ENCODE measurements at places on chromosomes 4 and X.

DNA sequence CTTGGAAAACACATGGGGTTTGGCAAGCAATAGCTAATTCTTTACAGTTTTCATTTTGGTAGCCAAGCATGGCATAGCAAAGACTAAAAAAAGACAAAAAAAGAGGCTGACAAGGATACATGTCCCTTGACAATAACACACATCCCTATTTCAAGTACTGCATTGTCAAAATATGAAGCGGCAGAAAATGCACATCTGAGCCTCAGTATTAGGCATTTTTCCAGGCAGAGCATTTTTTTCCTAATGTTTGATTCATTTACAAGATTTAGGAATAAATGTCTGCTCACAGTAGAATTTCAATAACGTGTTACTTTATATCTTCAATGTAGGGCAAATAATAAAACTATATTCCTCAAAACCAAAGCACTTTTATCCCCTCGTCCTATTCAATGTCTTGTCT, 216.3 kb upstream of the PCDH18 start:
- no peaks in the 10 kb centered on the region for H3K4me1 ChIP-seq
- H3K36me3 ChIP-seq = no peaks in the 10 kb centered on the region
- H3K4me3 ChIP-seq = no peak overlapping the region

DNA sequence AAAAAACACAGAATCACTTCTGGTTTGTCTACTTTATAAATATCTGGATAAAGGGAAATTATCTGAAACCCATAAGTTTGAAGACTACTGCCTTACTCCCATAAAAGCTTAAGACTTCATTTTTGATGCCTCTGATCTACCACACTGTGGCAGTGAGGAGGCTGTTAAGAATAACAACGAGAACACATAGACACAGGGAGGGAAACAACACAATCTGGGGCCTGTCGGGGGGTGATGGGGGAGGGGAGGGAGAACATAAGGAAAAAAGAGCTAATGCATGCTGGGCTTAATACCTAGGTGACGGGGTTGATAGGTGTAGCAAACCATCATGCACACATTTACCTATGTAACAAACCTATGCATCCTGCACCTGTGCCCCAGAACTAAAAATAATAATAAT, 573.7 kb downstream of the GBA3 start:
- DNase-seq = no peak
- no peak overlapping the region for H3K4me3 ChIP-seq
- no peaks in the 10 kb centered on the region for H3K27me3 ChIP-seq
- H3K27ac ChIP-seq = no peak overlapping the region
- H3K4me1 ChIP-seq = no peaks in the 10 kb centered on the region

- peaks cover 11% of the 10 kb centered on the region for H3K27me3 ChIP-seq
- H3K36me3 ChIP-seq = no peaks in the 10 kb centered on the region
- no peak for DNase-seq
- H3K27ac ChIP-seq = no peak overlapping the region
- peaks cover 14% of the 10 kb centered on the region for H3K4me1 ChIP-seq
These were observed 3.6 kb downstream of the ATP2B3 start for GRCh38 chrX:153521034-153521433.

DNA sequence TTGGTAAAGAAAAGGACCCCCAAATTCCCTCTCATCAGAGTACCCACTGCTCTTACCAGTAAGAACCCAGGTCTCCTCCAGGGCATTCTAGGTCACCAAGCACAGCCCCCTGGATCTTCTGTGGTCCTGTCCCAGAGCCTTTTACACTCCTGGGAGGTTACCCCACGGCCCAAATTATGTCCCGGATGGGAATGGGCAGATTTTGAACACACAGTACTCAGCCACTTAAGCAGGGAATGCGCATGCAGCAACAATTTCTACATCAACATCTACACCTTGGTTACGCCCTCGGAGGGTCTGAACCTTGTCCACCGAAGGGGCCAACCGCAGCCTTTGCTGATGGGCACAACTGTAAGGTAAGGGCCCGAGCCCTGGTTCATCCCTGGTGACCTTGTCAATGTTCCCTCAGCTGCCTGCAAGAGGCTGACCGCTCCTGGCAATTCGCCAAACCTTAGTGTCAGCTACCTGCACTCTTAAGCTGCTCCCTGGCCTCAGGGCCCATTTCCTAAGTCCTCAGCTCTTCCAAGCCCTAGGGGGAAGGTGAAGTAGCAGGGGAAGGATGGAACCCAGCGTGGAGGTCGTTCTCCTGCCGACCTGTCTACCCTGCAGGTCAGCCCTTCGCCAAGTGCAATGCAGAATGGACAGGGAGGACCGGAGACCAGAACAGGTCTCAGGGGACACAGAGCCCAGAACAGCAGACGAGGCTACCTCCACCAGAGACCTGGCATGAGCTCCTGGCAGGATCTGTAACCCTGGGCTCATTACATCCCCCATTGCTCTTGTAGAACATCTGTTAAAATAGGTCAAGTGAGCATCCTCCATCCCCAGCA, 5.9 kb downstream of the TIMP1 start:
- no peaks in the 10 kb centered on the region for H3K36me3 ChIP-seq
- H3K4me1 ChIP-seq = peaks cover 23% of the 10 kb centered on the region
- DNase-seq = no peak
- H3K27me3 ChIP-seq = no peaks in the 10 kb centered on the region
- no peak overlapping the region for H3K27ac ChIP-seq
- H3K4me3 ChIP-seq = no peak overlapping the region

GRCh38 chrX:74781507-74782034, 143.7 kb downstream of the NEXMIF start:
- no peak overlapping the region for H3K4me3 ChIP-seq
- H3K4me1 ChIP-seq = no peaks in the 10 kb centered on the region
- no peaks in the 10 kb centered on the region for H3K27me3 ChIP-seq
- no peak for DNase-seq
- H3K27ac ChIP-seq = no peak overlapping the region

DNA sequence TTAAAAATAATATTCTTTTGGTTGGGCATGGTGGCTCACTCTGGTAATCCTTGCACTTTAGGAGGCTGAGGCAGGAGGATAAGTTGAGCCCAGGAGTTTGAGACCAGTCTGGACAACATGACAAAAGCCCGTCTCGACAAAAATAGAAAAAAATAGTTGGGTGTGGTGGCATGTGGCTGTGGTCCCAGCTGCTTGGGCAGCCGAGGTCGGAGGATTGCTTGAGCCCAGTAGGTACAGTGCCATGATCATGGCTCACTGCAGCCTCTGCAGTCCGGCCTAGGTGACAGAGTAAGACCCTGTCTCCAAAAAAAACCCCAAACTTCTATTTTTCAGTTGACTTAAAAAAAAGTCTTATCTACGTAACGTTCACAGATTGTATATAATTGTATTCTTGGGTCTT, 23.9 kb downstream of the UBE2K start:
- H3K36me3 ChIP-seq = no peaks in the 10 kb centered on the region
- H3K27me3 ChIP-seq = no peaks in the 10 kb centered on the region
- H3K27ac ChIP-seq = no peak overlapping the region
- H3K4me3 ChIP-seq = no peak overlapping the region
- no peak for DNase-seq

- DNase-seq = no peak
- no peak overlapping the region for H3K27ac ChIP-seq
- no peaks in the 10 kb centered on the region for H3K36me3 ChIP-seq
- H3K27me3 ChIP-seq = no peaks in the 10 kb centered on the region
- no peak overlapping the region for H3K4me3 ChIP-seq
These were observed 44.2 kb downstream of the TRIM61 start for GRCh38 chr4:164933244-164933643.

DNA sequence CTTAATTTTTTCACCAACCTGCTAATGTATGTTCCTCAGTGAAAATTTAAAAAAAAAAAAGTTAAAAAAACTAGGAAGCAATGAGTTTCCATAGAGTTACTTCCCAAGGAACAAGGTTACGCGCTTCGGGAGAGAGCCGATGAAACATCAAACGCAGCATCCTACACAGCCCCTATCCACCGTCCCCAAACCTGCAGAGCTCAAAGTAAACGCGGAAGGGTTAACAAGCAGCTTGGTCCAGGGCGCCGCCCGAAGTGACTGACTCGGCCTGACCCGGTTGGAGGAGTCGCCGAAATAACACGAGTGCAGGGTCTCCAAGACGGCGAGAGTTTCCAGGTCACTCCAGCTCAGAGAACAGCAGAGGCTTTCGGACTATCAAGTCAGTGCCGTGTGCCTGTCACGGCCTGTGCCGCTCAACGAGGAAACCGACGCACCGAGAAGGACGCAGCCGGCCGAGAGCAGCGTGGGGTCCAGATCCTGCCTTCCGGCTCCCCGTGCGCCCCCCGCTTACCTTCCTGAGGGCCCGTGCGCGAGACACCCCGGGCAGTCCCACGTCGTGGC, 512 bp downstream of the NOP14 start:
- peak; percentile 49 for DNase-seq
- H3K27me3 ChIP-seq = no peaks in the 10 kb centered on the region
- H3K27ac ChIP-seq = peak overlapping the region; percentile 80
- H3K4me3 ChIP-seq = peak overlapping the region; percentile 99

- no peaks in the 10 kb centered on the region for H3K27me3 ChIP-seq
- no peaks in the 10 kb centered on the region for H3K4me1 ChIP-seq
- no peak for DNase-seq
- H3K27ac ChIP-seq = no peak overlapping the region
These were observed 235.1 kb upstream of the HCCS start for GRCh38 chrX:10875995-10876394.

- H3K4me1 ChIP-seq = no peaks in the 10 kb centered on the region
- no peaks in the 10 kb centered on the region for H3K36me3 ChIP-seq
- H3K27ac ChIP-seq = no peak overlapping the region
- H3K4me3 ChIP-seq = no peak overlapping the region
- peaks cover 6% of the 10 kb centered on the region for H3K27me3 ChIP-seq
These were observed 94.5 kb upstream of the PRKX start for GRCh38 chrX:3807906-3808305.

DNA sequence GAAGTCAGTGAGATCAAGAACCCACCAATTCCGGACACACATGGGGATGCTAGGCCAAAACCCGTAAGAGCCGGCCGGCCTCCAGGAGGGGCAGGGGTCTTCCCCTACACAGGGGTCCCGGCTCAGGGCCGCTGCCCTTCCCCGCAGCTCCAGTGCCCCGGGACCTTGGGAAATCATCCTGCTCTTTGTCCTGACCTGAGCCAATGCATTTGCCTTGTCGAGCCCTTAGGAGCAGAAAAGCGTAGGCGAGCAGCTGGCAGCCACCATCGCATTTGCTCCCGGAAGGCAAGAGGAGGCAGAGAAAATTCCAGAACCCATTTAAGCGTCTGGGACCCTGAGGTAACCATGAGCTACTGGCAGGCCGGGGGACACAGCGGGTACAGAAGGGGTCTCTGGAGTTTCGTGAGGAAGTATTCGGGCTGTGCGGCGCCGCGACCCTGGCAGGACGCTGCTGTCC, 7.4 kb upstream of the TNIP2 start:
- peaks cover 4% of the 10 kb centered on the region for H3K4me1 ChIP-seq
- no peak for DNase-seq
- no peaks in the 10 kb centered on the region for H3K36me3 ChIP-seq
- peak overlapping the region; percentile 50 for H3K4me3 ChIP-seq

DNA sequence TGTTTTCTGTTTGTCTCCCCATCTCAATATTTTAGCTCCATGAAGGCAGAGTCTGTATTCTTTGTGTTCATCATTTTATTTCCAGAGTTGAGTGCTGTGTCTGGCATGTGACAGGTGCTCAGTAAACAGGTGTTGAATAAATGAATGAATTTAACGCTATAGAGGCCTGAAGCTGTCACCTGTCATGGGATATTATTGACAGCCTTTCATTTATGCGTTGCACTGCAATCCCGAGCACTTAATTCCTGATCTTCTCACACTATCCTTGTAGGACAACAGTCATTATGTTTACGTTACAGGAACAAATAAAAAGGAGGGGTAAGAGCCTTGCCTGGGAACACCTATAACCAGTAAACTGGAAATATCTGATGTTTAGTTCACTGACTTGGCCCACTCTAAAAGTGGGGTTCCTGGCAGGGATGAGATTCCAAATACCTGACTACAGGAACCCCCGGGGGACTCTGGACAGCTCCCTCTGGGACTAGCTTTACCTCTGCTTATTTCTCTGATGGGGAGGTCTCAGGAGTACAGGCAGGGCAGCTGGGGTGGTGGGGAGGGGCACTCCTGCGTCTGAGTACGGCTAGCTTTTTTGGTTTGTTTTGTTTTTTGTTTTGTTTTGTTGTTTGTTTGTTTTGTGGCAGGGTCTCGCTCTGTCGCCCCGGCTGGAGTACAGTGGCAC, 36.6 kb downstream of the SEL1L3 start:
- no peak for DNase-seq
- no peaks in the 10 kb centered on the region for H3K27me3 ChIP-seq
- no peaks in the 10 kb centered on the region for H3K4me1 ChIP-seq
- H3K27ac ChIP-seq = no peak overlapping the region

- H3K27me3 ChIP-seq = no peaks in the 10 kb centered on the region
- no peaks in the 10 kb centered on the region for H3K4me1 ChIP-seq
- DNase-seq = no peak
- H3K27ac ChIP-seq = no peak overlapping the region
- H3K4me3 ChIP-seq = no peak overlapping the region
- no peaks in the 10 kb centered on the region for H3K36me3 ChIP-seq
These were observed 275.8 kb upstream of the IL1RAPL1 start for GRCh38 chrX:28311466-28311865.

- no peaks in the 10 kb centered on the region for H3K27me3 ChIP-seq
- H3K4me1 ChIP-seq = peaks cover 26% of the 10 kb centered on the region
- H3K27ac ChIP-seq = no peak overlapping the region
These were observed 586.0 kb upstream of the AADAT start for GRCh38 chr4:170675568-170676262.

DNA sequence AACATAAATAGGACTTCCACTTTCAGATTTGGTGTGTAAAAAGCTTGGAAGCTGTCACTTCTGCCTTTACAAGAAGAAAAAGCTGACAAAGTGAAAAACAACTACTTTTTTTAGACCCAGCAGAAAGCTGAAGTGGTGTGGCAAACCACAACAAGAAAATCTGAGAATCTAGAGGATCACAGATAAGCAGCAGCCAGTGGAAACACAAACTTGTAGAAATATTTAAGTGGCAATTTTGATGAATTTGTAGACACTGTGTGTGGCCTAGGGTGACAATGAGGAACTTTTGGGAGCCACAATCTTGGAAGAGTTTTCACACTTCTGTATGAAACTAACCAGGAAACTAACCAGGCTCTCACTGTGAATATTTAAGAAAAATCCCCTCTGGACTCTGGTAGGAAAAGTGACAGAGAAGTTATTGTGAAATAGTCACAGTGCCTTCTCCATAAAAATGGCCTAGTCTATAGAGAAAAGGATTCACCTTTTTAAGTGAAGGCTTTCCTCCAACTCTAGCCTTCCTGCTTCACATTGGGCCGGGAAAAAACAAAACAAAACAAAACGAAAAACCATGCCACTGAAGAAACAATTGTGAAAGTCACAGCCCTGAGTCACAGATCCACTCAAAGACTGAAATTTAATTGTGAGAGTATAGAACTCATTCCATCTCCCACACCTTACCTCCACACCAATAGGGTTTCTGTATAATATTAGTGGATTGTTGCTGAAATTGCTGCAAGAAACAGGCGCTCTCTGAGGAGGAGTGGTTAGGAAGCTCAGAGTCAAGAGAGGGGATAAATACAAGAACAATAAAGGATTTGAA, 26.7 kb upstream of the GUCY1A1 start:
- no peaks in the 10 kb centered on the region for H3K4me1 ChIP-seq
- no peak overlapping the region for H3K27ac ChIP-seq
- H3K4me3 ChIP-seq = no peak overlapping the region
- H3K27me3 ChIP-seq = peaks cover 2% of the 10 kb centered on the region
- peak; percentile 16 for DNase-seq
